ENCODE measurements at places on chromosomes 6 and 20. TPM values are rescaled to one million over a fixed set of nuclear protein-coding genes. Genes with fewer than 3 reads are reported as not detected.

Gene TGM2
- 117 TPM for total RNA-seq

Gene DZANK1
- total RNA-seq: 0.40 TPM

Gene RHAG
- not detected for total RNA-seq

Gene EDN3
- 0.89 TPM for total RNA-seq

DNA sequence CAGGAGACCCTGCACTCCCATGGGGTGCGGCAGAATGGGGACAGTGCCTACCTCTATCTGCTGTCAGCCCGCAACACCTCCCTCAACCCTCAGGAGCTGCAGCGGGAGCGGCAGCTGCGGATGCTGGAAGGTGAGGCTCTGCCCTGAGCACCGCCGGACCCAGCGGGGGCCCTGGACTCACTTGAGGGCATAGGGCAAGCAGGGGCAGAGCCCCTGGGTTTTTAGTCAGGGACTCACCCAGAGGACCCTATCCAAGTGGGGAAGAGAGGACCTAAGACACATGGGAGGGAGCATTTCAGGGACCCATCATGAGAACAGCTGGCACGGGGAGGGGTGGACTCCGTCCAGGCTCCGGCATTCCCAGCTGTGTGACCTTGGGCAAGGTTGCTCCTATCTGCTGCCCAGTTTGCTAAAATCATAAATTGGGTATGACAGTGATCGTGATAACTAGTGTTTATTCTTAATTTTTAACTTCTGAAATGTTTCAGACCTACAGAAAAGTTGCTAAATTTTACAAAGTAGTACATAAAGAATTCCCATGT, 9.8 kb downstream of the RBCK1 start:
- DNase-seq: no peak
- H3K4me1 ChIP-seq: peaks cover 26% of the 10 kb centered on the region
- H3K4me3 ChIP-seq: no peak overlapping the region
